ENCODE measurements at places on chromosomes 5 and 9.
A peak's percentile ranks its signal among the peaks of the same experiment; 100 is the strongest.

DNA sequence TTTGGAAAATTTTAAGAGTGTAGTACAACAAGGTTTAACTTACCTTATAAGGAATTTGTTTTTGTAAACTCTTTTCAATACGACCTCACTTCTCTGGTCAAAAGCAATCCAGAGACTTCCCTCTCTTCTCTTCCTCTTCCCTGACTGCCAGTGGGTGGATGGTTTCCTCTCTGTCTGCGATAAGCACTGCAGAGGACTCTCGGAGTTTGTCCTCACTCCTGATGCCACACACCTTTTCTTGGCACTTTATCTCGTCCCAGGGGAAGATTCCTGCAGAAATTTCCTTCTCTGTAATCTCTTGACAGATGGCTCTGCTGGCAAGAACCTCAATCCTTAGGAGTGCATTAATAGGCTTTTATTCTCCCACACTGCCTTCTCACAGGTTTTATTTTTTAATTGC lies 641.6 kb downstream of the NR2F1-AS1 start:
- DNase-seq, result no peak

DNA sequence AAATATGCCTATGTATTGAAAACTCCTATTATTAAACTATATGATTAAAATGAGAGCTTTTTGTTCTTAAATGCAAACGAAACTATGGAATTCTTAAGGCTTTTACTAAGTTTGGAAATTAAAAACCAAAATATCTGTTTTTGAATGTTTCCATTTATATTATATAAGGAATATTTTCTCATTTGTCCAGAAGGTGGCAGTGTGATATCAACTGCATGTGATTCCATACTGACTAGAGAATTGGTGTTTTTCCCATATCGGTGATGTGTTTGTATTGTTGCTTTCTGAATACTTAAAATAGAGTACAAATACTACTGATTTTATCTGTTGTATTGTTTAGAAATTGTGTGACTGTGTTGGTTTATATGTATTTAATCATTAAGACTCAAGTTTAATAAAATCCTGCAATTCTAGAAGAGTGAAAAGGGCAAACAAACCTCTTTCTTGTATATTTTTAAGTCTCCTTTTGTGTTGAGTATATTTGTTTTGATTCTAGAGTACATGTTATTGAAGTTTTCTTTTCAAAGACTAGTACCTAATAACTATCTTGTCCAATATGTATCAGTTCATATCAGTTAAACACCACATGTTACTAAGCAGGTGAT lies 320.8 kb downstream of the CCDC171 start:
- DNase-seq, result peak; percentile 52

DNA sequence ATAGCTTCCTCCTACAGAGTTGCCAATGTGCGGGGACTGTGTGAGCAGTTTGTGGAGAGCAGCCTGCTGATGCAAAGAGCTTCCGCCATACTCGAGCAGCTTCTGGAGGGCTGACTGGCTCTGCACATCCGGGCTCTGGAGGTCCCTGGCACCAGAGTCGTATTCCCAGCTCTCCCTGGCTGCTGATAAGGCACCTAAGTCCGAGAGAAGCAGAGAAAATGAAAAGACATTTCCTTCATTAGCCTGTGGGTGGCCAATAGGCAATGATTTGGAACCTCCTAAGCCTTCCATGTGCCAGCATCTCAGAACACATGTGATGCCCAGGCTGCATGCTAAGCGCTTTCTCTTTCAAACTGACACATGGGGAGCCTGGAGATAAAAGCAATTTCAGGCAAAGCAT lies 94.3 kb downstream of the TSSK1B start:
- DNase-seq, result peak; percentile 73

- DNase-seq, result no peak
Measured at GRCh38 chr9:86614871-86615849, 260.9 kb upstream of the TUT7 start.

DNA sequence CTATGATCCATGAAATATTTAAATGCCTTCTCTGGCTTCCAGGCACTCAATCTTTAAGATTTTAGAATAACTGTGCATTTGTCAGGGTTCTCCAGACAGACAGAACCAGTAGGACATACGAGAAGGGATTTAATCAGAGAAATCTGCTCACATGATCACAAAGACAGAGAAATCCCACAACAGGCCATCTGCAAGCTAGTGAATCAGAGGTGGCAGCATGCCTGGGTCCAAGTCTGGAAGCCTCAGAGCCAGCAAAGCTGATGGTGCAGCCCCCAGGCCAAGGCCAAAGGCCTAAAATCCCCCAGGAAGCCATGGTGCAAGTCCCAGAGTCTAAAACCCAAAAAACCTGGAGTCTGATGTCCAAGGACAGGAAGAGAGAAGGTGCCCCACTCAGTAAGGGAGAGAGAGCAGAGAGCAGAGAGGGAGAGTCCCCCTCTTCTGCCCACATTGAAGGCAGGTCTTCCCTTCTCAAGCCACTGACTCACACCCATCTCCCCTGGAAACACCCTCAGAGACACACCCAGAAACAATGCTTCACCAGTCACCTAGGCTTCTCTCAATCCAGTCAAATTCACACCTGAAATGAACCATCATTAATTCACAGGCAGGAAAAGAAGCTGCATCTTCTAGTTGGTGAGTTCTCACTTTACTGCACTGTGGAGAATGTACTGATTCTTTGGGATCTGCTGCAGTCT lies 48.7 kb downstream of the CAMSAP1 start:
- no peak for DNase-seq
